Breast epithelium (tissue), 4 donors: ENCODE measurements at places on chromosomes 2 and 18. TPM values are rescaled to one million over a fixed set of nuclear protein-coding genes. Genes with fewer than 3 reads are reported as not detected.

DNA sequence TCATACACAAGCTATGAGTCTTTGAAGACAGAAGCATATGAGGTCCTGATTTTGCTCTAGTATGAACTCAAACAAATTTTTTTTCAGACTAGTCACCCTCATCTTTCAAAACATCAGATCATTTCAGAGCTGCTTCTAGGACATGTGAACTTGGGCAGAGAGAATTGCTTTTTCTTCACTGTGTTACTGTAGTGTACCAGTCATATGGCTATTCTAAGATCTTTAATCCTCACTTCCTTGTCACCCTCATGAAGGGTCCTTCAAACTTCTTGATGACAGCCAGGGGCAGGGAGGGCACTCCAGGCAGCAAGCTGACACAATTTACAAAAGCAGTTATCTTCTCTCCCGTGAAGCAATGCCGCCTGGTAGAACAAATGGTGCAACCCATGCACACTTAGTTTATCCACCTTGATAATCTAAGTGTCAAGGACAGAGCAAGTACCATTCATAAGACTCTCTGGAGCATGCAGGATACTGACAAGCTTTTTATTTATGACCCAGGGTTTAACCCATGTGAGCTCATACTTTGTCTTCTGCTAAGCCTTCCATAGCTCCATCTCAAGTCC lies 200.6 kb downstream of the DPP10 start:
- DNase-seq: no peak

- no peak for DNase-seq
These were observed 390.7 kb downstream of the METTL4 start for GRCh38 chr18:2180586-2180985.

The CNOT11 gene
- 23.9 TPM for total RNA-seq

DNA sequence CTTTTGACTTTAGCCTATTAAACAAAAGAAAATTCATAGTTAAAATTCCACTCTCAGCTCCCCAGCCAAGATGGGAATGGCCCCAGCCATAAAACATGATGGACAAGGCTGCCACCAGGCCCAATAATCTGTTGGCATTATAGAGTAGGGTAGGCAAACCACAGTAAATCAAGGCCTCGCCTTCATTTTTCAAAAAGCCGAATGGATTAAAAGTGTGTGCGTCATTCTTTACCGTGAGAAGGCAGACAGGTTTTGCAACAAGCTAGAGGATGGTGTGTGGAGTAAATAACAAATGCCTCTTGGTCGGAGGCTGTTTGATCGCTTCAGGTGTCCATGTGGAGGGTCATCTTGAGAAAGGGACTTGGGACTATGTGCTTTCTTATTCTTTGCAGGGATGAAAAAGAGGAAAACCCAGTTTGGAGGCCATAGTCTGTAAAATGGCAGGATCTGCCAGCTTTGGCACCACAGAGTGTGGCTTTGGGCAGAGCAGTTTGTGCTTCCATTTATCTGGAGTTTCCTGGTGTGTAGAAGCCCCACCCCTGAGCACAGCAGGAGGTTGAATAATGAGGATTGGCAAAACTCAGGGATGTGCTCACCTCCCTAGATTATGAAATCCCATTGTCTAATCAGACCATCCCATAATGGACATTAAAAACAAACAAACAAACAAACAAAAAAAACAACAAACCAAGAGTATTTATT lies 57.1 kb upstream of the ITGB6 start:
- no peak for DNase-seq

DNA sequence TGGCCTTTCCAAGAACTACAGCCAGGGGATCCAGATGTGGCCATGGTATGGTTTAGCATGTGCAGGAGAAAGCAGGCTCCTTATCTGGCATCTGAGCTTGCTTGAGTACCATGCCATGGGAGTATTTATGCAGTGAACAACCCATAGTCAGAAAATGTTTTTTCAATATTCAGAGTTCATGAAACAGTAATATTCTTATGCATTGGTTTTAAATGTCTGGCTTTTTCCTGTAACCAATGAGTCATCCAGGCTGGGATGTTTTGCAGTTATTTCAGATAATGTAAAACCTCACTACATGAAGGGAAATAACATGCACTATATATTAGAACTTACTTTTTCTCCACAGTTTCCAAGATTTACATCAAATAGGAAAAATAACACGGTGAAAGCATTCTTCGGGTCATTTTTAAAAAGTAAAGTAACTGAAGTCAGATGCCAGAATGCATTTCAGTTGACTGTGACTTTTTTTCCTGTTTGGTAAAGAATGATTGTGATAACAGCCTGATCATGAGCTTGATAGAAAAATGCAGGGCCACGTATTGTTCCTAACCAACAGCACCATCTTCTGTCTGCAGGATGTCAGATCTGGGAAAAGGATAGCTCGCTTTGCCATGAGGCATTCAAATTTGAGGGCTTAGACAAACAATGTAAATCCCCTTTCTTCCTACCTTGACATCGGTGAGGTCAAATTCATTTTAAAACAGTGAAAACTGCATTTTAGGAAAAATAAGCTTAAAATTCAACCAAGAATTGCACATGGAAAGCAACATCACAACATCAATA lies 152.8 kb downstream of the DSC3 start:
- DNase-seq: no peak

The PJVK gene
- total RNA-seq: 6.9 TPM

GRCh38 chr18:23265682-23266399 lies 130.6 kb downstream of the CABLES1 start:
- no peak for DNase-seq

The SIX3 gene
- not detected for total RNA-seq

The STARD6 gene
- total RNA-seq: not detected

- no peak for DNase-seq
These were observed 187.5 kb upstream of the NRXN1 start for GRCh38 chr2:51219468-51219867.

DNA sequence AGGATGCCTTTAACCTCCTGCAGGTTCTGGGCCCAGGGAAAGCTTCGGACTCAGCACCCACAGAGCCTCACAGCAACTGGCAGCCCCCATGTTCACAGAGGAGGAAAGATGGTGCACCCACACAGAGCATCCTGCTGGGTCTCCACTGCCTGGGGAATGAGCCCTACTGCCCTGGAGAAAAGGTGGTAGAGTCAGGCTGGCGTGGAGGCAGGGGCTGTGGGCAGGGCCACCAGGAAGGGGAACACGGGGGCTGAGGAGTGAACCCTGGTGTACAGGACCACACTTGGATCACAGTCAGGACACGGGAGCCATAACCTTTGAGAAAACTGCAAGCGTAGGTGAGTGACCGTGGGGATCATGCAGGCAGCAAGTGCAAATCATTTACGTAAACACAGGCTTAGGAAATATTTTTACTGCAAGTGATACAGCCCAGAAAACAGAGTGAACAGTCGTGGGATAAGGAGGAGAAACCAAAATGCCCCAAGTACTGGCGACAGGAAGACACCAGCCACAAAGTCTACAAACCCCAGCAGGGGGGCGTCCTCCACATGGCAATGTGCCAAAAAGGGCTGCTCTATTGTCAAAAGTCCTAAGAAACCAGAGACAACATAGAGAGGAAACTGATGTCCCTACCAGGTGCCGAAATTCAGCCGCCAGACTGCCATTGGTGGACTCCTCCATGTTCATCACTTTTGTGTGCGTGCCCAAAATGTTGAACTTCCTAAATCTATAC lies 27.6 kb downstream of the STAT1 start:
- no peak for DNase-seq

The HJURP gene
- total RNA-seq: 0.33 TPM

The ZAP70 gene
- 4.0 TPM for total RNA-seq

The POTEC gene
- 4.9 TPM for total RNA-seq

DNA sequence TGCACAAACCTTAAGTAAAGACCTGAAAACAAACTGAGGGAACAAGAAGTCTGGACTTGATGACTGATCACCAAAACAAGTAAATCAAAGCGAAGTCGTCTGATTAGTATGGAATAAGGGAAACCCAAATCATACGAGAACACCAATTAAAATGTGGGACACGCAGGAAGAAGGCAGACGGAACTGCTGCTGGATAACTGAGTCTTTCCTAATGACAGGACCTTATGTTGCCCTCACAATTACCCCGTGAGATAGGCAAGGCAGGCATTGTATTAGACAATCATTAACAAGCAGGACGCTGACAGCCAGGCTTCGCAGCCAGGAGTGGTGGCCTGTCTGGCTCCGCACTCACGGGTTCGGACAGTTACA lies 614 bp upstream of the COQ10B start:
- DNase-seq: no peak

The FBLN7 gene
- 9.2 TPM for total RNA-seq

DNA sequence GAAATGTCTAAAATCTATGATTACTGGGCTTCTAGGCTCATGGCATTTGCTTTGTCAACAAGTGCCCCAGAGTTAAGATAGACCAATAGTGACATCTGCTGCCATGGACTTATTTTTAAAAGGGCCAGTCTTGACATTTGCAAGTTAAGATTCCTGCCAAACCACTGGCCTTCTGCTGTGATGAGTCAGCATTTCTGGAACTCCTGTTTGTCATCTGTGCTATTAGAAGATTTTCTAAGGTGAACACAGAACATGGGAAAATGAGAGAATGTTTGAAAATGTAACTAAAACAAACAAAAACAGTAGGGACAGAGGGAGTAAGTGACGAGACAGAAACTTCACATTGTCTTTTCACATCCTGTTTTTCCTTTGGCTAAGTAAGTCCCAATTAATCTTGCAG lies 93.7 kb upstream of the WDR75 start:
- no peak for DNase-seq

DNA sequence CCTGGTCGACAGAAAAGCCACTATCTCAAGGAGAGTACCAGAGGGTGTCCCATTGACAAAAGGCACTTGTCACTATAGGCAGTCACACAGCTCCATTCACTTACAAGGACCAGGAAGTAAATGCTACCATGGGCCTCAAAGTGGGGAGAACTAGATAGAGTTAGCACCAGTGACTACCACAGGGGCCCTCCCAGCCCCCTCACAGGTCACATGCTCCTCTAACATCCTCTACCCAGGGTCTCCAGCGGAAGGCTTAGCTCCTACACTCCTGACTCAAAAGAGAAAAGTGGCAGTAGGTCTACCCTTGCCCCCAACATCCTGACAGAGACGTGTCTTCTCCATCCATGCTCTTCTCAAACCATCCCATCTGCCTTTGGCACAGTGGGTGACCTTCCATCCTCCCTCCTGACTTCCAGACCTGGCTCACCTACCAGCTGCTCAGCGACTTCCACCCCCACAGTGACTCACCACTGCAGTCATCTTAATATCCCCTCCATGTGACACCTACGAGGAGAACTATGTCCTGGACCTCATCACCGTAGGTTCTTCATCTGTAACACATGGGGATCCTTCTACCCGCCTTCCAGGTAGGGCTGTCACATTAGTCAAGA lies 5.6 kb upstream of the DNMT3A start:
- no peak for DNase-seq

DNA sequence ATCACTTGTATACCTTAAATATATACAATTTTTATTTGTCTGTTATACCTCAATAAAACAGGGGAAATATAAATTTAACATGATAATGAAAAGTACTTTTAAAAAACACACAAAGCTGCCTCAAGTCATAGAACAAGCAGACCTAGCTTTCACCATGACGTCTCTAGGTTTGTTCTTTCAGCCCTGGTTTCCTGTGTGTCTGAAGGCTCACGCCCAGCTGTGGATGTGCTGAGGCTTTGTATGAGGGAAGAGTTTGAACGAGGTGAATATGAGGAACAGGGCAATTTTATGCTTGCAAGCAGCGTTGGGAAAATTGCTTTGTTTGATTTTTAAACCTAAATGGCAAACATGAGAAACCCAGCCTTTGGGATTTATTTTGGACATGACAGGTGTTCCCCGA lies 15.3 kb downstream of the SH3RF3 start:
- no peak for DNase-seq

GRCh38 chr18:44687421-44687820 lies 6.7 kb downstream of the SETBP1 start:
- no peak for DNase-seq

The HSPD1 gene
- 108 TPM for total RNA-seq

The PER2 gene
- 14.1 TPM for total RNA-seq

GRCh38 chr2:65514555-65515195 lies 82.3 kb upstream of the SPRED2 start:
- DNase-seq: no peak

DNA sequence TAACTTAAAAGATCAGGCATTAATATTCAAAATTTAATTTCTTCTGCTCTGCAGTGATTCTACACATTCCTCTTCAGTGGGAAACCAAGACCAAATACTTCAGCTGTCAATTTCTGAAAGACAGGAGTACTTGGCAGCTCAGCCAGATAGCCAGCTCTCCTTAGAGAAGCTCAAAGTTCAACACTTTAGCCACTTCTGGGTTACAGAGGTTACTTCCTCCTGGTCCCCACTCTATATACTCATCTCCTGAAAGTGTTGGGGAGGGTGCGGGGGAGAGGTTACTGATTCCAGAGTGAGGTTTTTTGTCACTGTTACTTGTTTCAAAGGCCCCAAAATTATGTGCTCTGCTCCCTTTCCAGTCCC lies 4.1 kb downstream of the CYTIP start:
- no peak for DNase-seq

GRCh38 chr2:176566961-176567360 lies 297.7 kb downstream of the MTX2 start:
- DNase-seq: no peak

DNA sequence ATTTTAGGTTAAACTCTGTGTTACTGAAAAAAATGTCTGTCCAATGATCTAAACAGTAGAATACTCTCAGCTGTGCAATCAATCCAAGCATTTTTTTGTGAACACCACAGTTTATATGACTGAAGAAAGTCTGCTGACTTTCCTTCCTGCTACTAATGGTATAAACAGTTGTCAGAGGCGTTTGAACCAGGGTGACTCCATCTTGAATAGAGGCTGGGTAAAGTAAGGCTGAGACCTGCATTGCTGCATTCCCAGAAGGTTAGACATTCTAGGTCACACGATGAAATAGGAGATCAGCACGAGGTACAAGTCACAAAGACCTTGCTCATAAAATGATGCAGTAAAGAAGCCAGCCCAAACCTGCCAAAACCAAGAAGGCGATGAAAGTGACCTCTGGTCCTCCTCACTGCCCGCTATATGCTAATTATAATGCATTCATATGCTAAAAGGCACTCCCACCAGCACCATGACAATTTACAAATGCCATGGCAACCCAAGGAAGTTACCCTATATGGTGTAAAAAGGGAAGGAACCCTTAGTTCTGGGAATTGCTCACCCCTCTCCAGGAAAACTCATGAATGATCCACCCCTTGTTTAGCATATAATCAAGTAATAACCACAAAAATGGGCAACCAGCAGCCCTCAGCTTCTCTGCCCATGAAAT lies 31.3 kb downstream of the POU3F3 start:
- DNase-seq: no peak

DNA sequence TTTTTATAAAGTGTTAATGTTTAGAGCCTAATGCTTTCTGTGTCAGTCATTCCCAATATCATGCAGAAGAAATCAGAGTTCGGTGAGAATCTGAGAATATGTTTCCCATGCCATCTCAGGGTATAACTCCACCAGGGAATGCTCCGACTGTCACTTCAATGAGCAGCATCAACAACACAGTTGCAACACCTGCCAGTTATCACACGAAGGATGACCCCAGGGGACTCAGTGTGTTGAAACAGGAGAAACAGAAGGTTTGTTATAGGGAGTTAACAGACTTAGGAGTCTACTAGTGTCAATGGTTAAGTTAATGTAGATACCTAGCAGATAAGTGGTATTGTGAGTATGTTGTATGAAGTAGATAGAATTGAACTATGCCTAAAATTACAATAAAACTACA lies 31.0 kb downstream of the VAPA start:
- no peak for DNase-seq

The SERPINB10 gene
- 0.15 TPM for total RNA-seq
